ENCODE measurements at places on chromosomes 6 and 20.
A peak's percentile ranks its signal among the peaks of the same experiment; 100 is the strongest.

DNA sequence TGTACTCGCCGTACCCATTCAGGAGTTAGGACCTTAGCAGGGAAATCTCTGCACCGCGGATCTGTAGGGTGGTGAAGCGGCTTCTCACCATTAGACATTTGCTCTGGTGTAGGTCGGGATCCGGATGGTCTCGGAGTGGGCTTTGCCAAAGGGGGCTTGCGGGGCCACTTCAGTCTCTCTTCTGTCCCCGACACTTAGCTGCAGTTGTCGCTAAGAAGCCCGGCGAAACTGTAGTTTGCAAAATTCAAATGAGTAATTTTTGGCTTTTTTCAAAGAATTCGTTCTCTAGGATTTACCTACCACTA is 433 bp downstream of the QRSL1 start:
- DNase-seq = no peak

DNA sequence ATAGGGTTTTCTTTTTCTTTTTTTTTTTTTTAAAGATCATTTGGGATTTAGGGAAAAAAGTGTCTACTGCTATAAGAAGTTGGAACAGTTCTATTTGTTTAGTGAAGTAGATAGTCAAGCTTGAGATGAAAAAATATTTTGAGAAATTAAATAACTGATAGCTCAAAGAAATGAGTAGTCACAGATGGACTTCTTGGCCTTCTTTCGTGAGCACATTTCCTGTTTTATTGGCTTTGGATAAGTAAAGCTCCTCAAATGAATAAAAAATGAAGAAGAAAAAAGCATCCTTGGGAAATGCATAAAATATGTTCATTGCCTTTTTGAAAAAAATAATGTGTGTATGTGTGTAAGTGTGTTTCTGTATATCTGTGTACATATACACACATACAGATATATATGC is 515.9 kb downstream of the GRIK2 start:
- no peak for DNase-seq

- no peak for DNase-seq
These were observed 3.7 kb downstream of the PYGB start for GRCh38 chr20:25251558-25251957.

DNA sequence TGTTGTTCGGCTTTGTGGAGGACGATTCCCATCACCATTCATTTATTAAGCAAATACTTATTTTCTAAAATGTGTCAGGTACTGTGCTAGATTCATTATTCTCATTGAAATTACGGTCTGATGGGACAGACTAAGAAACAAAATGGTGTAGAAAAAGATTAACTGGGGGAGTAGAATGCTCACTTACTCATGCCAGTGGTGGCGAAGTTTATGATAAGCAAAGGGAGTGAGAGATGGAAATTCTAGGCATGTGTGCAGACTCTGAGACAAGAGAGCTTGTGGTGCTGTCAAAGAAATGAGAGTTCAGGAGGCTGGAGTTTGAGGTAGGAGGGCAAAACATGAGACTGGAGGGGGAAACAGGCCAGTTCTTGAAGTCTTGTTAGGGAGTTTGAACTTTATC is 896 bp downstream of the RPP21 start:
- no peak for DNase-seq

- no peak for DNase-seq
These were observed 119.7 kb downstream of the MAP3K4 start for GRCh38 chr6:161111261-161111660.

DNA sequence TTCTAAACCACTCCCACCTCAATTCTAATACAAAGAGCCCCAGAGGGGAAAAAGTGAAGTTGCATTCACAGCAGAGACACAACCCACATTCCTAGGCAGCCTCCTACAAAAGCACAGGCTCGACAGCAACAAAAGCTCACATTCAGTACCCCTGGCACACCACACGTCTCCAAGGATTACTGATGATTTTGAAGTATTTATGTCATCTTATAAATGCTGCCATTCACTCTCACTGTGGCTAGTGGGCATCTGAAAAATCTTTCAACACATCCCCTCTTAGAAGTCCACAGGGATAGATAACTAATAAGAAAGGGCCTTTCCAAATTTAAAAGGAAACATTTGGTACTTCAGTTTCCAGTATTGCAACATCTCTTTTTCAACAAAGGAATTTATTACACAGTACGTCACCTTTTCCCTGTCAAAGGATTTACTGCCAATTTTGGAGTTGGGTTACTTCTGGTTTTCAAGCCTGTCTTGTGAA is 146.7 kb downstream of the TASP1 start:
- DNase-seq = no peak

GRCh38 chr20:20443504-20443903 is 75.6 kb downstream of the INSM1 start:
- no peak for DNase-seq

GRCh38 chr6:11218538-11219399 is 13.7 kb downstream of the NEDD9 start:
- DNase-seq = peak; percentile 26

DNA sequence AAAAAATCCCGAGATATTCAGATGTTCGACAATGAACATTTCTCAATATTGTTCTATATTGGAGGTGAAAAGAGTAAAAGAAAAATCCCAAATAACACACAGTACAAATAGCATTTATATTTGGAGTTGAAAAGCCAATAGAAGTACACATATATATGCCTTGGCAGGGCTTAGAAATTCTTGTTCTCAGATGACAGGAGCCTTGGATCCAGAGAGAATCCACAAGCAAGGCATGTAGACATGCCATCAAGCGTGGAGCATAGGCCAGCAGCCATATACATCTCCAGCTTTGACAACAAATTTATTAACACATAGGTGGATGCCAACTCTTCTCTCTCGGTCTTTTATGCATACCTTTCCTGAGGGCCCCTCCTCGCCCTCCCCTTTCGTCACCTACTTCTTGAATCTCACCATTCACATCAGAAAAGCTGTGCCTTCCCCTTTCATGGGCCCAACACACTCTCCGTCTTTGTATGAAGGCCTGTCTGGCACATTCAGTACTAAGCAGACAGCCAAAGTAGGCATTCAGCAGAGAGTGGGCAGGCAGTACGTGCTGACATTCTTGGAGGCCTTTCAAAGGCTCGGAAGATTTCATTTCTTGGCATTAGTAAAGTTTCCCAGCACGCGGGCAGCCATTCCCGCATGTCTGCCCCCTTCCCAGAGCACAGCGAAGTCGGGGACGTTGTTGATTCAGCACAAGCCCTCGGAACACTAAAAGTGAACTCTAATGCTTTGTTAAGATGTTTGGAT is 18.2 kb downstream of the NEDD9 start:
- no peak for DNase-seq

DNA sequence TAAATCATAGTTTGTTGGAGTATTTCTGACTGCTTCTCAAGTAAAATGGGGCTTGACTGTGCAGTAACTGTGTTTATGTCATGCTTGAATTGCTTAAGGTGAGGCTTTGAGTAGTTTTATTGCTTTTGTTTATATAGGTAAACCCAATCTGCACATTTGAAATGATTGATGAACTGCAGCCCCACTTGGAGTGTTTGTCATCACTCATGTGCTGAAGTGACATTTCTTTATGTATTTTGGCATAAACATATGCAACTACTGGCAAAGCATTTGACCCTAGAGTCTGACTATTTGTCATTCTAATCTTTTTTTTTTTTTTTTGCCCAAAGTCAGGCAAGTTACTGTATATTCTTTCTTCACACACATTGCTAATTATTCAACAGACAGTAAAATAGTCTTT is 491.4 kb upstream of the POU3F2 start:
- DNase-seq = no peak

DNA sequence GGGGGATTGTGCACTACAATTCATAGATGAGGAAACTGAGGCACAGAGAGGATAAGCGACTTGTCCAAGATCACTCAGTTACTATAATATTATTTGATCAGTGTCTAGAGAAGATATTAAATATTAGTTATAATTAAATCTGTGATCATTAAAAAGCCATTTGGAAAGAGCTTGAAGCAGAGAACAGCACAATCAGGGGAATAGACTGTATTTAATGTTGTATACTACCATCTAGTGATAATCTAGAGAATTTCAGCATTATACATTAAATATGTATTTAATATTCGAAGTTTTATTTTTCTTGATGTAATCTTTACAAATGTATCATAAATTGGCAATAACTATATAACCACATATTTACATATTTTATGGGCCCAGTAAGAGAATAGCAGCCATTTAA is 20.1 kb upstream of the MTCL3 start:
- no peak for DNase-seq

- no peak for DNase-seq
These were observed 128.9 kb downstream of the CD164 start for GRCh38 chr6:109253366-109253765.

DNA sequence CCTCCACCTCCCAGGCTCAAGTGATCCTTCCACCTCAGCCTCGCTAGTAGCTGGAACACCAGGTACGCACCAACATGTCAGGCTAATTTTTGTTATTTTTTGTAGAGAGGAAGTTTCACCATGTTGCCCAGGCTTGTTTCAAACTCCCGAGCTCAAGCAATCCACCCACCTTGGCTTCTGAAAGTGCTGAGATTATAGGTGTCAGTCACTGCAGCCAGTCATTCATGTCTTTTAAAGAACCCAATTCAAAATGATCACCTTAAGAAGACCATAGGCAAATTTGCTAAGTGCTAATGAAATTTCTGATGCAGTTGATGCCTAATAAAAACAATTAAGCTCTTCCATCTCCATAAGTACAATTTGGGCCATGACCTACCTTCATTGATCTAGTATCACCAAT is 2.6 kb upstream of the VNN2 start:
- DNase-seq = no peak

DNA sequence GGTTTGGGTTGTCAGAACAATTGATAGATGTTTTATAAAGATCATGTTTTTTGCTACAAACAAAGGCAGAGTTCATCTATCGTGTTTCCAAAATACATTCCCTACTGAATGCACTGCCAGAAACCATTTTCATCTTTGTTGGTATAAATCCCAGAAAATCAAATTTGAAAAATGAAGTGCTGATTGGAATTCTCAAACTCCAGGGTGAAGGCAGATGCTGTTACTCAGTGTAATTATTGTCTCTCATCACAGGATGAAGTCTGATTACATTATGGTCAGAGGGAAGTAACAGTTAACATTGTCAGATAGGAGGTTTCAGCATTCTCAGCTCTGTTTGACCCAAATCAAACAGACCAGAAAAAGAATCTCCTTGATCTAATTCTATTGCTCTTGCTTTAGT is 198.4 kb upstream of the KCNK16 start:
- no peak for DNase-seq

DNA sequence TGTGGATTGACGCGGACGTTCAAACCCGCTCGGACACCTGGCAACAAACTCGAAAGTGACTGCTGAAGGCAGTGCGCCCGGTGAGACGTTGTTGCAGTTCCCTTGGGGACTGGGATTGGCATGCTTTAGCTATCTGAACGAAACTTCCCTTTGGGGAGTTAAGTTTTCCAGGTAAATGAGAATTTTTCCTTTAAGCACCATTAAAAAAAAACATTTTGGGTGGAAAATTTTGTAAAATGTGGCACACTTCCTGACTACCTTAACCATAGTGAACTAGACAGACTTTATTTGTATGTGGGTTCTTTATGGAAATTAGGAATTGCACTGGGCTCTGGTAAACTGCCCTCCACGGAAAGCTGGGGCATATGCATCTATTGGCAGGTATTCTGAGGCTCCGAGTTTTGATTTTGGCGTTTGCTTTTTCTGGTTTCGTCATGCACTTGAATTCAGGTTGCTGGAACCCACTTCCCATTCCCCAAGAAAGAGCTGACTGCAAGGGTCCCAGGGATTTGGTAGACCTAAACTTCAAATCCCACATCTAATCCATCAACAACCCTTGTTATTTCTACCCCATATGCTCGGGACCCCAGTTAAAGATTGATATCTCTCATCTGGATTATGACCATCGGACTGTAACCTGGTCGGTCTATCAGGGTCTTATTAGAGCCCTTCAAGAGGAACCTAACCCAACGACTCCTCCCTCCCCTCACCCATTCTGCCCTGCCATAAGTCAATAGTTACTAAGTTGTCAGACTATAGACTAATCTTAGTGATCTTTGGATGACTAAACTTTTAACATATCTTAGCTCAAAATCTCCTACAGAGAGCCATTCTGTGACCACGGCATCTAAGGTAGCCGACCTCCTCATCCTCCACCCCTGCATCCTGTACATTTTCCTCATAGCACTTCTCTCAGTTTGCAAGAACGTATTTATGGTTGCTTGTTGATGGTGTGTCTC is 800 bp upstream of the DYNLT1 start:
- DNase-seq = peak; percentile 18

GRCh38 chr6:165823609-165824326 is 160.7 kb upstream of the PDE10A start:
- no peak for DNase-seq

GRCh38 chr6:21331235-21331634 is 262.3 kb upstream of the SOX4 start:
- no peak for DNase-seq

DNA sequence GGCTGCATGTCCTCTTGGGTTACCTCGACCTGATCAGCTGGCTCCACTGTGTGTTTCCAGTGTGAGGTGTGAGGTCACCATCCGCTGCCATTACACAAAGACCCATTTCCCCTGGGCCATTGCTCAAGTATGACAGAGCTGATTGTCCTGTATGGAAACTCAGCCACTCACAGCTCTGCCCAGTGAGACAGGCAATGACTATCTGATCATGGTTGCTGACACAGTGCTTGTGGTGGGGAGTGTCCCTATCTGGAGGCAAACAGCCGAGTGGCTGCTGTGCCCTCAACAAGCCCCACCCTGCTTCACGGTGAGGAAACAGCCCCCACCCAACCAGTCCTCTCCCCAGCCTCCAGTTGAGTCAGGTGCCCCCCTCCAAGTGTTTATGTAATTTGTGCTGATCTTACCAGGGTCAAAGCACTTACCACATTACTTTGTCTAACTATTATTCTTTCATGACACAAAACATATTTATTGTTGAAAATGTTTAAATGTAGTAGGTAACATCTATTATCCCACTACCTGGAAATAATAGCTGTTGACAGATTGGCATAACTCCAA is 11.7 kb upstream of the MAPK13 start:
- DNase-seq = peak; percentile 51

DNA sequence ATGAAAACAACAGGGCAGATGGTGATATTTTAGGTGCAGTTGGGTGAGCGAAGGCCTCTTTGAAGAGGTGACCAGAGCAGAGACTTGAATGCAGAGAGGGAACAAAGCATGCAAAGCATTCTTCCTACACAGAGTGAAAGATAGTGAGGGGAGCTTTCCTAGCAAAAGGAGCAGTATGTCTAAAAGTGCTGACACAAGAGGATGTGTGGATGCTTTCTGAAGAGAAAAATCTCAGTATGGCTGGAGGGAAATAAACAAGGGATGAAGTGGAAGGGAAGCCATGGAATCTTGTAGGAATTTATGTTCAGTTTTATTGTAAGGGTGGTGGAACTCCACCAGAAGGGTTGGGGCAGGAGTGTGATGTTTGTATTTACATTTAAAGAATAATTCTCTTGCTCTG is 128.6 kb downstream of the F13A1 start:
- no peak for DNase-seq
